ENCODE measurements at places on chromosomes 12 and 14. TPM values are rescaled to one million over a fixed set of nuclear protein-coding genes. Genes with fewer than 3 reads are reported as not detected.
A peak's percentile ranks its signal among the peaks of the same experiment; 100 is the strongest.

- DNase-seq, result no peak
These were observed 32.5 kb downstream of the VWF start for GRCh38 chr12:6091786-6092566.

The NEDD8 gene
- 208 TPM for total RNA-seq

DNA sequence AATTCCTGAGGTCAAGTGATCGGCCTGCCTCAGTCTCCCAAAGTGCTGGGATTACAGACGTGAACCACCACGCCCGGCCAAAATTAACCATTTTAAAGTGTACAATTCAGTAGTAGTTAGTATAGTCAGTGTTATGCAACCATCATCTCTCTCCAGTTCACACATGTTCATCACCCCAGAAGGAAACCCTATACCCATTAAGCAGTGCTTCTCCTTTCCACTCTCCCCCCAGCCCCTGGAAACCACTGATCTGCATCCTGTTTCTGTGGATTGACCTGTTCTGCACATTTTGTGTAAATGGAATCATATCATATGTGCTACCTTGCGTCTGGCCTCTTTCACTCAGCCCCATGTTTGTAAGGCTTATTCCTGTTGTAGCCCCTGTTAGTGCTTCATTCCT lies 52.2 kb downstream of the PHETA1 start:
- DNase-seq, result no peak

DNA sequence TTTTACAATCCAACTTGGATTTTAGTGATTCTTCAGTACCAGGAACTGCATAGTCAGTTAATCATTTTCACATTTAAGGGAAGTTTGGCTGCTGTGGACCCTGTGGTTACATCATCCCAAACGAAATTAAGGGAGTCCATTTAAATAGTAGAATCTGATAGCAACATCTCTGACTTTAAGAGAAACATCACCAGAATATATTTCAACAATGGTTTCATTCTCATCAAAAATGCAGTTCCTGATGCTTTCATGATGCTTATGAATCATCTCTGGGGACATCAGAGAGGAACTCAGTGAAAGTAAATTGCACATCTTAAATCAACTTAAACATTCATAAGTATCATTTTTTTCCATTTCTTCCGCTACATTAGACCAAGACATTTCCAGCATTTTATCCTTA lies 1170.7 kb downstream of the FSCB start:
- DNase-seq, result no peak

DNA sequence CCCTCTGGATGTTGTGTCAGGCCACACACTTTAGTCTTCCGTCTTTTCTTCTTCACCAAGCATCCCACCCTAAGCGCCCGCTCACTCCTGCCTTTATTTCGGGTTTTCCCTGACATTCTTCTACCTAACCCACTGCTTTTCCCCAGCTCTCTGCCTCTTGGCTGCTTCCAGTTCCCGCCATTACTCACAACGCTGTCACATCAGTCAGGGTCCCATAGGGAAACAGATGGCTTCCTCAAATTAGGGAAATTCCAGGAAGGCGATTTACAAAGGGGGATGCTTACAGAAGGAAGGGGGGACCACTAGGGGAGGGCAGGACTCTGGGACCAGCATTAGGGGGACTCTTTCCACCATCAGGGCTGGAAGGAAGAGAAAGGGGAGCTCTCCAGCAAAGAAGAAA lies 9.2 kb upstream of the PPP1R13B start:
- no peak for DNase-seq

DNA sequence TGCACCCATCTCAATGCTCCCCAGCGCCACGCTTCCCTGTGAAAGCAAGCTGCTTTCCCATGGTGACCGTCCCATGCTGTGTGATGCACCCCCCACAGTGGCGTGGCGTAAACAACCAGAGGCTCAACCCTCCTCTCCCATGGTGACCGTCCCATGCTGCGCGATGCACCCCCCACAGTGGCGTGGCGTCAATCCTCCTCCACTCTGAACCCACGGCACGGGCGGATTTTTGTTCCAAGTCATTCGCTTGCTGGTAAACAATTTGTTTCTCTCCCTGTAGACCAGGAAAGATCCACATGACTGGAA lies 8.9 kb downstream of the STX2 start:
- no peak for DNase-seq

DNA sequence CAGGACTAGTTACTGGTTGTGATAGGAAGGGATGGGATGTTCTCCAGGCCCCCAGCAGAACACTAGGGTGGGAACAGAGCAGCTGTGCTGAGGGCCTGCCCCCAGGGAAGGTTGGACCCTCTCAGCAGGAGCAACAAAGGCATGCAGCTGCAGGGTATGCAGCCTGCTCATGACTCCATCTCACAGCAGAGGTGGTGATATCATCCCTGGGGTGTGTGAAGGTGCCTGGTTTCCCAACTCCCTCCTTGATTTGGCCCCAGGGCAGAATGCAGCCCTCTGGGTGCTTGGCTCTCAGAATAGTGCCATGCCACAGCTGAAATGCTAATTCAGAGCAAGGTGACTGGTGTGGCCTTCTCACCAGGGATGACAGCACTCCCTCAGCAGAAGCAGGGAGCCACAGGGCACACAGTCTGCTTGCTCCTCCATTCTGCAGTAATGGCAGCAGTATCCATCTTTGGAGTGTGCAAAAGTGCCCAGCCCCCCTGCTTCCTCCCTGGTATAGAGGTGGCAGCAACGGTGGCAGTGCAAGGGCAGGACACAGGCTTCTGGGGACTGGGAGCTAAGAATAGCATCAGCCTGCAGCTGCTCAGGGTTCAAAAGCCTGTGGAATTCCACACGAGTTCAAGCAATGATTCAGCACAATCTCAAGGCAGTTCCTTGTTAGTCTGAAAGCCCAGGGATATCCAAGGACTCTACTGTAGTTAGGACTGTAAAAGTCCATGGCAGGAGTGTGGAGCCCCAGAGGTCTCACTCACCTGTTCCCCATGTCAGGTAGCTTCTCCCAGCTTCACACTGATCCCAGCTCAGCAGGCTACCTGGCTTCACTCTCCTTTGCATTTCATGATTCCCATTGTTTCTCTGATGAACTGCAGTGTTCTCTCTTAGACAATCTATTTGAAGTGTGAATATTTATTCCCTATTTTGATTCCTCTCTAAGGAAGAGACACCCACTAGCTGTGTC lies 298.1 kb upstream of the FOXG1 start:
- DNase-seq, result no peak

- no peak for DNase-seq
These were observed 117.3 kb upstream of the LMNTD1 start for GRCh38 chr12:25670076-25671055.

- no peak for DNase-seq
These were observed 786.2 kb upstream of the FBXO33 start for GRCh38 chr14:40218282-40218941.

GRCh38 chr14:69500736-69501135 lies 16.2 kb downstream of the PLEKHD1 start:
- DNase-seq, result no peak

DNA sequence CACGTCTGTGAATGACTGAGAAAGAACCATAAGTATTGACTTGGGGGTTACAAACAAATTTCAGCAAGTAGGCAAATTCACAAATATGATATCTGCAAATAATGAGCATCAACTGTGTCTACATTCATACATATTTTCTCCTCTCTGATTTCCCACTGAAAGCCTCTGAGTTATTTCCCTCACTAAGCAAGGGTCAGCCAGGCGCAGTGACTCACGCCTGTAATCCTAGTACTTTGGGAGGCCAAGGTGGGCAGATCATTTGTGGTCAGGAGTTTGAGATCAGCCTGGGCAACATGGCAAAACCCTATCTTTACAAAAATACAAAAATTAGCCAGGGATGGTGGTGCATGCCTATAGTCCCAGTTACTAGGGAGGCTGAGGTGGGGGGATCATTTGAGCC lies 80.8 kb downstream of the SLC25A21 start:
- no peak for DNase-seq

The PRB2 gene
- not detected for total RNA-seq

- DNase-seq, result no peak
These were observed 246.3 kb downstream of the KCNC2 start for GRCh38 chr12:74963304-74963703.

- DNase-seq, result no peak
These were observed 6.9 kb upstream of the SPRYD4 start for GRCh38 chr12:56461235-56462159.

DNA sequence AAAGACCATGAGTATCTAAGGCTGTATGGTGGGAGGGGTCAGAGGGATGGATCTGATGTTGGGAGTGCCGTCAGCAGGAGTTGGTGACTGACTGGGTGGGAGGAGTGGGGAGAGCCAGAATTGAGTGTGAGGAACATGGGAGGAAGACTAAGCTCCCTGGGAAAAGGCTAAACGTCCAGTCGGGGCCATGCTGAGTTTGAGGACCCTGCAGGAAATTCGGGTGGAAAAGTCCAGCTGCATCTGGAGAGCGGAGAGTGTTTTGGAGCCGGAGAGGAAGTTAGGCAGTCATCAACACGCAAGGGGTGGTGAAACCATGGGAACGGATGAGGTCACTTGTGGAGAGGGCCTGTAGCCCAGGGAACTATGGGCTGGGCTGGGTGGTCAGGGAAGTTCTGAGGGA lies 60.9 kb downstream of the ELK3 start:
- no peak for DNase-seq

The BEST3 gene
- not detected for total RNA-seq

GRCh38 chr12:20369305-20370013 lies 1.1 kb downstream of the PDE3A start:
- peak; percentile 54 for DNase-seq

DNA sequence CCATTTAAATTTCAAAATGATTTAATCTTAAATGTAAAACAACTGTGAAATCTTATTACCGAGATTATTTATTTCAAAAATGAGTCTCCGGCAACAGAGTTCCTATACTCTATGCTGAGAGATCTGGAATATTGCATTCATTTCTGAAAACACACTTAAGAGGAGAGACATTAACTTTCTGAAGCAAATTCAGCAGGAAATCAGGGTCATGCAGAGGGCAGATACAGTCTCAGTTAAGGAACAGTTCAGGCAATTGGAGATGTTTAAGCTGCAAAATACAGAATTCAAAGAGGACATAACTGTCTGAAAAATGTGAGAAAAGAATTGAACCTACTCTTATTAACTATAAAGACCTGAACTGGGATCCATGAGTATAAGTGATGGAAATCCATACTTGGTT lies 320.7 kb downstream of the PAWR start:
- no peak for DNase-seq

DNA sequence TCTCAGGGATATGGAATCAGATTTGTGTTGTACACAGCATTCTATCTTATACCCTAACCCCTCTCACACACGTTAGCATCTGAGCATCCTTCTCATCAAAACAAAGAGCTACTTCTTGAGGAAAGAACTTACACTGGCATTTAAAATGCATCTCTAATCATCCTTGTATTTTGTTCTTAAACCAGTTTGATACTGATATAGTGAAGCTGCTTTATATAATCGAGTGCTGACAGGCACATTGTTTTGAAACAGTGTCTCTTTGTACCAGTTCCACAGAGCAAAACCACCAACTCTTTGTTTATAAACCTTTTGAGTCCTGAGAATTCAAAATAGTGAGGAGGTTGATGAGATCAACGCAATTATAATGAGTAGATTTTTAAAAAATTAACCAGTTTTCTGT lies 8.8 kb downstream of the GPR33 start:
- DNase-seq, result no peak

The CELA1 gene
- total RNA-seq, result not detected

DNA sequence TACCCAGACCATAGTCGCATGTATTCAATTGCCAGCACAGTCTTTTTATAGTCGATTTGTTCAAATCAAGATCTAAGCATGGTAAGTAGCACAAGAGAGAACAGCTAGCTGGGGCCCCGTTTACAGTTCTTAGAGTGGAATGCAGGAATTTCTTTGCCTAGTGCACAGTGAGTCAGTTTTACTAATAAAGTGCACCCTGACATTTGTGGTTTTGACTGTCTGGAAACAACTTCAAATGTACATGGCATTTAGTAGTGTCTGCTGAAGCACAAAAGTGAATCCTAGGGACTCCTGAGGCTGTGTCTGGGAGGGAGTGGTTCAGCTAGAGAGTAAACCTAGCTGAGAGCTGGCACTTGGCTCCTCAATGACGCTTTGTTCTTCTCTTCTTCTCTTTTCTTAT lies 64.9 kb downstream of the TMX1 start:
- DNase-seq, result no peak

DNA sequence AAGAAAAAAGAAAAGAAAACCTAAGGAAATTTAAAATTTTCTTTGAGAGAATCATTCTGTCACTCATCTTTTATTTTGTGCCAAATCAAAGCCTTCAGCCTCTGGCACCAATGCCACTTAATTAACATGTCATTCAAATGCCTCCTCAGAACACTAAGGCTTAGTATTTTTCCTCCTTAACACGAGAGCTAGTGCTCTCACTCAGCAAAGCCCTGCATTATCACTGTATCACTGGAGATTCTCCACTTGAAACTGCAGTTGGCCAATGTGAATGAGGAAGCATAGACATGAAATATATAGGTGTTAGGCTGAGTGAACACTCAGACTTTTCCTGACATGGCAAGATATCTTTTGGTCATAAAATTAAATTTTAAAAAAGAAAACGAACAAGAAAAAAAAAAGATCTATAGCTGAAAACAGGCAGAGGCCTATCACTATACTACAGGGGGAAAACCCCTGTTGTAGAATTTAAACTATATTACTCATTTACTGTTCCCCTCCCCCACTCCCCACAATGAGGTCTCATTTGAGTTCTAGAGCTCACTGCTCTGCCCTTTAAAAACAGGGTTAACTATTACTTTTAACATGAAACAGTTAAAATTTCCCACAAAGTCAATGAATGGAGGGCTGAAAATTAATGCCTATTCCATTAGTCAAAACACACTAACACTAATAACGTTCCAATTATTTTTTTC lies 5.1 kb downstream of the MBIP start:
- no peak for DNase-seq

The GNB3 gene
- total RNA-seq, result 21.2 TPM

- DNase-seq, result no peak
These were observed 2.4 kb upstream of the PAX9 start for GRCh38 chr14:36659010-36659821.

DNA sequence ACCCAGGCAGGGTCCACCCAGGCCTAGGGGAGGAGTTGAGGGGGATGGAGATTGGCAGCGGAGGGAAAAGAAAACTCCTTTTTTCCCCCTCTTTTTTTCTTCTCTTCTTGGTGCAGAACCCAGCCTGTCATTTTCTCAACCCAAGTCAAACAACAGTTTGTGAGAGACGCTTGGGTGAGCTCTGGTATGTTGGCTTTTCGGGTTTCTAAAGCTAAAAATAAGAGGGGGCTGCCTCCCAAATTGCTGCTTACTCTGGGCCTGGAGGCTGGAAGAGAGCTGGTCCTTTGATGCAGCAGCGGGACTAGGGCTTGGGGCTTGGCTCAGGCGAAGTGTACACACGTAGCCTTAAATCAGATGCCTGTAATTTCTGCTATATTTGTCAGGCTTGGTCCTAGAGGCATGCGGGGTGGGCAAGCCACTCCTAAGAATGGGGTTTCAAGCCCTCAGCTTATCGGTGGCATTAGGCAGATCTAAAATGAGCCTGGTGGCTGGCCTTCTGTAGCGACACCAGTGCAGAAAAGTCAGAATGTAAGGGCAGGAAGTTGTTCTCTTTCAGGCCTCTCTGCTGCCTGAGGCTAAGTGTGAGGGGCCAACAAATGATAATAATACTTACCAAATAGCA lies 816 bp upstream of the SLC8A3 start:
- DNase-seq, result no peak

The PARP2 gene
- 50.7 TPM for total RNA-seq

GRCh38 chr12:78338054-78338785 lies 507.5 kb downstream of the NAV3 start:
- DNase-seq, result no peak

The REP15 gene
- 1.3 TPM for total RNA-seq

The SERPINA1 gene
- not detected for total RNA-seq

All from neural crest cell (in vitro differentiated cells).